HS-27A (cell line): ENCODE measurements at places on chromosomes 1 and 21.

- DNase-seq: no peak
Observed at GRCh38 chr1:100428160-100428559, 75.9 kb downstream of the CDC14A start.

- DNase-seq: no peak
Observed at GRCh38 chr1:65955503-65955902, 162.8 kb downstream of the PDE4B start.

DNA sequence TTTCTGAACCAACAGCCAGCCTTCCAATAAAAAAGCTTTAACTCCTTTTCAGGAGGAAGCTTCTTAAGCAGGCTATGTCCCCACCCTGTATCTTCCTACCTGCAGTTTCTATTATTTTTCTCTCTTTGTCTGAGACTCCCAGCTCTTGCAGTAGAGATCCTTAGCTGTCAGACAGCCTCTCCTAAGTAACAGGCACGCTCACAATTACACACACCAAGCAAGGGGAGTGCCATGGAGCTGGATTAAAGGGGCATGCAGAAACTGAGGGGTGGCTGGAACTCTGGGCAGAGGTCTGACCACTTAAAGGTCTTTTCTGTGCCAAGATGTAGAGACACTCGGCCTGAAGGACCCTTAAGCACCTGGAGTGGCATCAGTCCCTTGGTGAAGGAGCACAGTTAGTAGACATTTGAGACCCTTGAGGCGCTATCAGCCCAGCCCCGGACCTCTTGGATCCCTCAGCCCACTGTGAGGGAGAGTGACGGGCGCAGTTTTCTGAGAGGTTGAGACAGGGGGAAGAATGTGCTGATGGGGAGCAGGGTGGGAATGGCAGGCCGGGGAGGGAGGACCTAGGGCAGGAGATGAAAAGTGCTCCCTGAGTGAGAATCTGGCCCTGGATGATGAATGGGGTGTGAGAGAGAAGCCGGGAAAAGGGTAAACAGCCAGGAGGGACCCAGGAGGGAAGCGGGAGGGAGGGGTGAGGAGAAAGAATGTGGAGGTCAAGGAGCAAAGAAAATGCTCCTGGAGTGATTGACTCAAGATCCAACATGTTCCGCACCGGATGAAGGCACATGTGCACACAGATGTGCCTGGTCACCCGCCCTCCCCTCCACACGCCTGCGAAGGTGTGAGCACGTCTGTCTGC, 13.3 kb downstream of the PLXNA2 start:
- DNase-seq: no peak

- no peak for DNase-seq
Observed at GRCh38 chr1:183267646-183268431, 81.8 kb downstream of the LAMC2 start.

GRCh38 chr1:20229171-20229570, 42.9 kb upstream of the PLA2G2C start:
- no peak for DNase-seq

GRCh38 chr21:31142600-31142999, 104.3 kb upstream of the KRTAP19-8 start:
- DNase-seq: no peak

- DNase-seq: no peak
Observed at GRCh38 chr1:10941891-10942541, 70.4 kb upstream of the TARDBP start.

GRCh38 chr1:40841602-40842001, 20.6 kb downstream of the CITED4 start:
- no peak for DNase-seq
